ENCODE measurements at places on chromosomes 5 and 9.

- DNase-seq: no peak
These were observed 136.6 kb downstream of the PIK3R1 start for GRCh38 chr5:68352166-68352565.

DNA sequence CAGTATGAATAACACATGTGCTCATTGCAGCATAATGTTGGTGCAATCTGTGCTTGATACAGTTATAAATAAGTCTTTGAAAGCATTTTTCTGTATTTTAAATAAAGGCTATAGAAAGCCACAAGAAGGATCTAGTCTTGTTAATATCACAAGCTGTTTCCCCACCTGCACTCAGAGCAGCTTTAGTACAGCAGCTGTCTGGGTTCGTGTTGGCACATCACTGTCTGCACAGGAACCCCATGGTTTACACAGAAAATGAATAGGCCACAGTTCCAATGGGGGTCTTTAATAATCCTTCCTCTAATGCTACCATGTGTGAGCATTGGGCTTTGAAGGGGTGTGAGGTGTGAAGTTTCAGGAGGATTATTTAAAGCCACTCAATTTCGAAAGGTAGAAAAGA lies 2269.7 kb downstream of the MAT2B start:
- DNase-seq: no peak

DNA sequence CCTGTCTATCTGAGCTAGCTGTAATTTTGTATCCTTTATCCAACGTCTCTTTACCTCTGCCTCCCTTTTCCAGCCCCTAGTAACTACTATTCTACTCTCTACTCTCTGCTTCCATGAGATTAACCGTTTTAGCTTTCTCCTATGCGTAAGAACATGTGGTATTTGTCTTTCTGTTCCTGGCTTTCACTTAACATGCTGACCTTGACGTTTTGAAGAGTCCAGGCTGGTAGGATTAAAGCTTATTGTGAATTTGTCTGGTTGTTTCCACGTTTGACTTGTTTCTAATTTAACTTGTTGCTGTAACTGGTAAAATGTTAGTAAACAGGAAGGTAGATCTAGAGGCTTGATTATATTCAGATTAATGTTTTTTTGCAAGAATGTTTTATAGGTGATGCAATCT lies 385.3 kb downstream of the PSAT1 start:
- no peak for DNase-seq

GRCh38 chr9:98838155-98838867 lies 30.8 kb downstream of the GALNT12 start:
- no peak for DNase-seq

DNA sequence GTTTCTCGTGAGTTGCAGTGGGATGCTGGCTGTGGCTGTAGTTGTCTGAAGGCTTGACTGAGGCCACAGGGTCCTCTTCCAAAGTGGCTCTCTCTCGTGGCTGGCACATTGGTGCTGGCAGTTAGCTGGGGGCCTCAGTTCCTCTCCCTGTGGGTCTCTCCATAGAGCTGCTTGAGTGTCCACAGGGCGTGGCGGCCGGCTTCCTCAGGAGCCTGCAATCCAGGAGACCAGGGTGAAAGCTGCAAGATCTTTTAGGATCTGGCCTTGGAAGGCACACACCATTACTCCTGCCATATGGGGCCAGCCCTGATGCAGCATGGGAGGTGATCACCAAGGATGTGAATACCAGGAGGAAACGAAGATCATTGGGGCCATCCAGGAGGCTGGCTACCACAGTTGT lies 41.1 kb downstream of the ANKRD33B start:
- no peak for DNase-seq

DNA sequence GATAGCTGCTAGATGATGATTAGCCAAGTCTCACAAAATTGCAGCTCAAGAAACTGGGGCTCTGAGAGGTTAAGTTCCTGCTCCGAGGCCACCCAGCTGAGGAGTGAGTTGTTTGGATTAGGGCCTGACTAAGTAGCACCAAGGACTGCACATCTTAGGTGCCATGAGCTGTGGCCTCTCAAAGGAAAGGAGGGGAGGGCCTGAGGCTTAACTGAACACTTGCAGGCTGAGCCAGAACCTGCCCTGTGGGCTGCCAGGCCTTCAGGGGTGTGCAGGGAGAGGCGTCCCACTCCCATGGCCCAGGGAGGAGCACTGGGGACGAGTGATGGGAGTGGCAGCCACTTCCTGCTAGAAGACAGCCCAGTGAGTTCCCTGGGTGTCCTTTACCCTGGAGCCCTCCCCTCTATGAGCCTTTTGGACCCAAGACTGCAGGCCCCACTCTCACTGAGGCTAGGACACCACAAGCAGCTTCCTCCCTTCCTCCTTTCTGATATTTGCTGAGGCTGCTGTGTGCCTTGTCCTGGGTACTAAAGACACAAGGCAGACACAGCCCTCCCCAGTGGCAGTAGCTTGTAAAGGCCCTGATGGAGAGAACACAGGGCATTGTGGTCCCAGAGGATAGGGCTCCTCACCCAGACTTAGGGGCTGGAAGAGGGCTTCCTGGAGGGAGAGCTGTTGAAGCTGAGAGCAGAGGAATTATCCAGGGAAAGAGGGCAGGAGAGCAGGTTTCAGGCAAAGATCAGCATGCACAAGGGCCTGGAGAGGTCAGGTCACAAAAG lies 22.1 kb downstream of the LMX1B start:
- no peak for DNase-seq

DNA sequence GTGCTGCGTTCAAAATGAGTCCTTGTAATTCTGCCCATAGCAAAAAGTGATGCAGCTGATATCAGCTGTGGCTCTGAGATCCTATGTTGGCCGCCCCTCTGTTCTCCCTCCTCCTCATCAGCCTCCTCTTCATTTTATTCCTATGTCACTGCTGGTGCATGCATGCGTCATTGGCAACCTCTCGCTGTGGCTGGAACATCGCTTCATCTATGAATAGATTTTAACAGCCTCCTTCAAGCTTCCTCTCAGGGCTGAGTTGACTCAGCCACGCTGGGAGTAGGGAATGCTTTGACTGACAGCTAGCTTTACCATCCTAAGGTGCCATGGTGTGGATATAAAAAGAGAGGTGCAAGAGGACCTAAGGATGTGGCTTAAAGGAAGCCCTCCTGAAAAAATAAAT lies 303.5 kb downstream of the PLK2 start:
- DNase-seq: no peak

DNA sequence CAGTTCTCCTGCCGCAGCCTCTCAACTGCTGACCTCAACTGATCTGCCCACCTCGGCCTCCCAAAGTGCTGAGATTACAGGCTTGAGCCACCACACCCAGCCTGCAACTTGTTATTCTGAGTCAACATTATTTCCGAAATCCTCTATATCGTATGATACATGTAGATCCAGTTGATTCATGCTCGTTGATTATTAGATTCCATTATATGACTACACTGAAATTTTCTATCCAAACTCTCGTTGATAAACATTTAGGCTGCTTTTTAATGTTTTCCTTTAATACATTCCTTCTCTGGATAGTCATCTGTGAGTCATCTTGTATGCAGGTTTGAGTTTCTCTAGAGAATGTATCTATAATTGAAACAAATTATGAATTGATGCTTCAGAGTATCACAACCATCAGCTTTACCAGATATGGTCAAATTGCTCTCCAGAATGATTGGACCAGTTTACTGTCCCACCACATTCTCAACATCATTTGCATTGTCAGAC lies 4.1 kb downstream of the CDK7 start:
- DNase-seq: no peak

DNA sequence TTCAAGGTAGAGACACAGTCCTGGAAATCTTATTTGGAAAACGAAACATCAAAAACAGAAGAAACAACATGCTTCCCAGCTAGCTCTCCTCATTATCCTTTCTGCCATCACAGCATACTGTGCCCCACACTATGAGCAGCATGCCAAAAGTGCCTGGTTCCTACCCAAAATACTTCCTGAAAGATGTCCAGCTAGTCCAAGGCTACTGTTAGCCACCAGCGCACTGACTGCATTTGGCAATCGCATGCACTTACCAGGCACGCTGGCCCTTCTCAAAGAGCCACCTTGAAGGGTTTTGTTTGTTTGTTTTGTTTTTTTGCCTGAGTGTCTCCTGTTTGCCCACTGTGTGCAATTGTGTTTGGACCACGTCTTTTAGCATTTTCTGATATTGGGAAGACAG lies 6.8 kb downstream of the HSPB3 start:
- no peak for DNase-seq

DNA sequence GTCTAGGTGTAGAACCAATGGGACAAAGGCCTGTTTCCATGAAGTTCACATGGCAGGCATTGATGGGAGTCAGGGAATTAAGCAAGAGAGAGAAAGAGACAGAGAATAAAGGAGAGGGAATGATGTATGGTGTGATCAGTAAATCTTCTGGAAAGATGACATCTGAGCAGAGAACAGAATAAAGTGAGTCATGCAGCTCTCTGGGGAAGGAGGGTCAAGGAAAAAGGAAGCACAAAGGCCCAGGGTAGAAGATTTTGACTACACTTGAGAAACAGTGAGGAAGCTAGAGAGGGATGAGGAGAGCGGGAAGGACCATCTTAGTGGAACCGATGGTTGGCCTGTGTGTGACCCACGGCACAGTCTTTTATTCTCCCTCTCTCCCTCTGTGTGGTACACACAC lies 425.9 kb downstream of the SPOCK1 start:
- DNase-seq: no peak

DNA sequence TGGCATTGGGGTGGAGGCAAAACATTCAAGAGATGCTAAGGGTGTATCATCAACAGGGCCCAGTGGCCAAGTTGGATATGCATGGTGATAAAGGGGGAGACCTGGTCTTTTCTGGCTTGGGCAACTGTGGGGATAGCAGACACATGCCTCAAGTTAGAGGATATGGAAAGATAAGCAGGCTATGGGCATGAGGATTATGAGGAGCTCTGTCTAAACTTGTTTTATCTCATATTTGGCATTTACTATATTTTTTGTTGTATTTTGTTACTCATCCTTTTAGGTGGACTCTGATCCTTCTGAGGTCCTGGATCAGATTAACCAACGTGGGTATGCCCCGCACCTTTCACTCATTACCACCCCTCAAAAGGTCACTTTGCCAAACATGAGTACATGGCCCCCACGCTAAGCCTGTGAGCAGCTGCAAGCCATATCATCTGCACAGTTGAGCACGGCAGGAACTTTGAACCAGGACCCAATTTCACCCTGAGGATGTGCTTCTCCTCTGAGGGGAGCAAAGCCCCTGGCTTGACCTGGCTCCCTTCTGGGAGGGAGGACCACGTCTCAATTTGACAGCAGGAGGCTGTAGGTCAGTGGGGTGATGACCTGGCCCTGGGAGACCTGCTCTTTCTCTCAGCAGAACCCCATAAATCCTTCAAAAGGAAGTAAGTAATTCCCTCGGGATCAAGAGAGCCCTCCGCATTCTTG lies 71.1 kb upstream of the CD180 start:
- no peak for DNase-seq

GRCh38 chr5:18745042-18745987 lies 1111.1 kb downstream of the TAF11L14 start:
- DNase-seq: no peak

DNA sequence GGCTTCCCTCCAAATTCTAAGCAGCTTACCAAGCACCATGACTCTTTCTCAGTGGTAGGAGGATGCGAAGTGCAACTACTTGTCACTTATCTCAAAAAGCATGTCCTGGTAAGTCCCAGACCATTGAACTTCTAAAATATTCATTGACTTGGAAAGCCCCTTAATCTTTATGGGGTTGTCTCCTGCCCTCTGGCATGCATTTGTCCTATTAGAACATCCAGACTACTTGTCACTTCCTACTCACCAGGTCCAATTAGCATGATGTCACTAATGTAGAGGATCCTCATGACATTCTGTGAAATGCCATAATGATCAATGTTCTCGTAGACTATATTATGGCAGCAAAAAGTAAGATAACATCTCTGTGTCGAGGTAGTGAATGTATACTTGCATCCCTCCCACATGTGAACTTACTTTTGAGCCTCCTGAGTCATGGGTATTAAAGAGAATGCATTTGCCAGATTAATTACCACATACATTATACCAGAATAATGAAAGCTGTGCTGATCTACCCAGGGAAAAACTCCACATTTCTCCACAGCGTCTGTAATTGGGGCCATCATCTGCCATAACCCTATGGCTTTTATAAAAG lies 63.5 kb upstream of the RAD23B start:
- DNase-seq: no peak

- DNase-seq: no peak
These were observed 206.2 kb downstream of the TTLL11 start for GRCh38 chr9:121886759-121887485.

- no peak for DNase-seq
These were observed 285.5 kb upstream of the VLDLR start for GRCh38 chr9:2336055-2336454.
